ENCODE measurements at places on chromosomes 3 and 15.

DNA sequence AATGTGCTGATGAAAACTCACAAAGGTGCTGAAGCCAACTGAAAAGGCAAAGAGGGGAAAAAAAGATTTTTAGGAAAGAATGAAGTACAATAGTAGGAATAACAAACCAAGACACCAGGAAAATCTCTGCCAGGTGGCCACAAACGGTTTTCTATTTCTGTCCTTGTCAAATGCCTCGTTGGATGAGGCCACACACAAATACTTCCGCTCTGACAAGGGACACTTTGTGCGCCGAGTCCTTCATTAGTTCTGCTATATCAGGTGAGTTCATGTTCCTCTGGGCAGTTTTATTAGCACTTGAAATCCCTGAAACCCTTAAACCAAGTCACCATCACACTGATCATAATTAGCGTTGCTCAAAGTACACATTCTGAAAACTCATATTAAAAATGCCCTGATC, 373.1 kb downstream of the VPS13C start:
- DNase-seq = no peak

DNA sequence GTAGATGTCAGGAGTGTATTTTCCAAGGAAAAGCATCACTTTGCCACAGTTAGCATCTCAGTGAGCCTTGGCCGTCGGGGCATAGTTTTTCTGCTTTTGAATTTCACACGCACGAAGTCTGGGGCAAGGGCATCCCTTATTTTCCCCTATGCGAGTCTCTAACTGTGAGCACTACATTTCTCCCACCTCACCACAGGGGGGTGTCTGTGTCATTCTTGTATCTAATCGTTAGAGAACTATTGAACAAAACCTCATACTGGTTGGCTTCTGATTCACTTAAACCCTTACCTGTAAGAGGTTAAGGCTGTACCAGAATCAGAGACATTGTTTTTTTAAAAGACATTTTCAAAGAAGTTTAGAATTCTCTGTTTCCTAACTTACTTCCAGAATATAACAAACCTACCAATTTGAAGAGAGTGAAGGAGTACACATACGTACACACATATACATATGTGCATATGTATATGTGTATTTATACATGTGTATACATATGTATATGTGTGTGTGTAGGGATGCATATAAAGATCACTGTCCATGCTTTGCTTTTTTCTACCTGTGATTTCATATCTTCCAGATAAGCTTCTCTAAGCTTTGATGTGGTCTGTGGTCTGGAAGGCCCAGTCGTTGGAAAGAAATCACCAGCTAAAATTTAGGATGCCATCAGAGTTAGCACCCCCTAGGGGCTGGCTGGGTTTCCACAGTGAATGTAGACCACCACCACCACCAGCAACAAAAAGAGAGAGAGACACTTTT, 49.4 kb downstream of the MYZAP start:
- peak; percentile 5 for DNase-seq

- no peak for DNase-seq
These were observed 66.9 kb downstream of the BFSP2 start for GRCh38 chr3:133466531-133467386.

GRCh38 chr3:138985932-138986331, 20.1 kb downstream of the PRR23A start:
- DNase-seq = no peak

- DNase-seq = no peak
These were observed 106.6 kb upstream of the ALDH1A3 start for GRCh38 chr15:100772892-100773520.

DNA sequence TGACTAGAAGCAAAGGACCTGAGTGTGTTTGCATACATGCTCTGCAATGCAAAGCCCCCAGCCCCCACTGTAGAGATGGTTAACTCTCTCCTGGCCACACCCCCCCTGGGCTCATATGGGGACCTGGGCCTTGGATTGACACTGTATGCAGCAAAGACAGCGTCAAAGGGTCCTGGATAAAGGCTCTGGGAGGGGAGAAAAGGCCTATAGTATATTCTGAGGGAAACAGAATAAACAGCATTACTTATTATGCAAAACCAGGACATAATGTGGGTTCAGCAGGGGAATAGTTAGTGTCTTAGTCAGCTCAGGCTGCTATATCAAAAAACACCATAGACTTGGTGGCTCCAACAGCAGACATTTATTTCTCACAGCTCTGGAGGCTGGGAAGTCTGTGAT, 158.7 kb downstream of the APBA2 start:
- DNase-seq = no peak

DNA sequence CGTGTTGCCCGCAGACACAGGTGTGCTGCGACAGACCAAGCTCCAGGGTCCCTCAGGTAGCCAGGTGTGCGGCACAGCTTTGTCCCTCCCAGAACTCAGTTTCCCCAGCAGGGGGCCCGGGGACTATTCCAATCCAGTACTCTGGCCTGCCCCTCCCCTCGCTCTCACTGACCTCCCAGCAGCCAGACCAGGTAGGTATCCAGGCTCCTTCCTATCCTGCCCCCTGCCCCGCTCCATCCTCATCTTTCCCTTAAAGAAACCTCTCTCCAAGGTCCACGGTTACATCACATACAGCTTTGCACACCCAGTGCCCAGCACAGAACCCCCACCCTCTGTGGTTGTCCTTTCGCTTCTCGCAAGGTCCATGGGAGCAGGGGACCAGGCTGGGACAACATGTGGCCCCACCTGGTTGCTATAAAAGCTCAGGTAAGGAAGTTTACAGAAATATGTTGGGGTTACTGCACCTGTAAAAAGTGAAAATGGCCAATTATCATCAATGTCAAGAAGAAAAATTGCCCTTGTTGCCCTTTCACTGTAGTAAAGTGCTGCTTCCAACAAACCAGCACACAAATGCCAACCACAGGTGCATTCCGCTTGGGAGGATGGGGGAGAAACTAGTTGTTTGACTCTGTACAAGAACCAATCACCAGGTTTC, 7.3 kb upstream of the CYP11A1 start:
- no peak for DNase-seq

GRCh38 chr3:69648126-69648525, 91.1 kb upstream of the MITF start:
- DNase-seq = no peak

- no peak for DNase-seq
These were observed 16.3 kb downstream of the NUDT16 start for GRCh38 chr3:131397889-131398288.

- DNase-seq = no peak
These were observed 78.2 kb upstream of the THBS1 start for GRCh38 chr15:39502611-39503195.

- peak; percentile 58 for DNase-seq
These were observed 83.9 kb downstream of the CHSY1 start for GRCh38 chr15:101167753-101168462.

DNA sequence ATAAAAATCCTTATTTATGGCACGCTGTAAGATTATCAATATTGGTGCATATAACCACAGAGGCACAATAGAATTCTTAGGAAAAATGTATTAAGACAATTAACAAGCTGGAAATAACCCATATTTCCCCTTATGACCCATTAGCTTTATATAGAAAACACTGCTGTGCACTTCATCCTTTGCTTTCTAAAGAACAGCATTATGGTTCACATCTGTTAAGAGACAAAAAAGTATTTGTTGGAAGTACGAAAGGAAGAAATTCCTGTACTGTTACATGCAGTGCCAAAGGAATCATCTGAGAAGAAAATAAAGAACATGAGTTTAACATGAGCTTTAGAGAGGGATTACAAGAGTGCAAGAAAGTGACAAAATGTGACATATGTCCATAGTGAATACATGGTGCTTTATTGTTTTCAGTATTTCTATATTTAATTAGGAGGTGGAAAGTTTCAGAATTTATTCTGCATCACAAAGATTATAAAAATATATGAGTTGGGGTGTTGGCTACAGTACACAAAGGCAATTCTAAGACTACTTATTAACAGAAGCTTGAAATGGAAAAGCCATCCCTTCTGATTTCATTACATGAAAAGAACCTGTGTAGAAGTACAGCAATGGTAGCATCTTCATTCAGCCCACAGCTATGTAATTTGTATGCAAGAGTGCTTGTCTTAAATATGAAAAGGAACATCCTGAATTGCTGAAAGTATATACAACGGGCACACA, 6.8 kb downstream of the UBE3A start:
- no peak for DNase-seq

DNA sequence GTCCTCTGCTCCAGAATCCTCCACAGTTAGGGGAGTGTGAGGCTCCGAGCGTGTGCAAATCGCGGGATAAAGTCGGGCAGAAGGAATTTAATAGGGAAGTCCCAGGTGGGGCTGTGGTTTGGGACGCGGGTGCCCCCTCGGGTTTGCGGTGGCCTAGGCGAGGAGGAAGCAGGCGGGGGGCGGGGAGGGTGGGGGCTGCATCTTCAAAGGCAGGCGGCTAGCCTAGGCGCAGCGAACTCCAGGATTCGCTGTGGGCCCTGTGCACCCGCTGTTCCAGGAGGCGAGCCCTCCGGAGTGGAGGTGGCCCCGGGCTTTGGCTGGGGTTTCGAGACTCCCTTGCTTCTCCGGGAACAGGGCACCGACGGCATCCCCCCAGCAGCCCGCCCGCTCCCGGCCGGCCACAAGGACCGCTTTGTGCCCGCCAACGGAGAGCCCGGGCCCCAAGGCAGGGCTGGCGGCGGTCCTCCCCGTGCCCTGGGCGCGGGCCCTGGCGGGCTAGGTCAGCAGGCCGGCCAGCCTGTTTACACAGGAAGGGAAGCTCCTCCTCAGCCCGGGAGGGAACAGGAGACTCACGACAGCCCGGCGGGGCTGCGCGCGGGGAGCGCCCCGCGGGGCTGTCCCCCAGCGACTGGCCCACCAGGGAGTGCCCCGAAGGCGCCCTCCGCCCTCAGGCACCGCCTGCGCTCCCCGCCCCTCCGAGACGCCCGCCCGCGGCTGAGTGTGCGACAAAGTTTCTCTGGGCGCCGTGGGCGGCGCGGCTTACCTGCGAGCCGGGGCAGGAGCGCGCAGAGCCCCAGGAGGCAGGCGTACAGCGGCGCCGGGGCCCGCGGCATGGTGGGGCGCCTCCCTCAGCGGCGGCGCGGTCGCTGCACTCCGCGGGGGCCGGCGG, 753 bp downstream of the ITGB5 start:
- no peak for DNase-seq

DNA sequence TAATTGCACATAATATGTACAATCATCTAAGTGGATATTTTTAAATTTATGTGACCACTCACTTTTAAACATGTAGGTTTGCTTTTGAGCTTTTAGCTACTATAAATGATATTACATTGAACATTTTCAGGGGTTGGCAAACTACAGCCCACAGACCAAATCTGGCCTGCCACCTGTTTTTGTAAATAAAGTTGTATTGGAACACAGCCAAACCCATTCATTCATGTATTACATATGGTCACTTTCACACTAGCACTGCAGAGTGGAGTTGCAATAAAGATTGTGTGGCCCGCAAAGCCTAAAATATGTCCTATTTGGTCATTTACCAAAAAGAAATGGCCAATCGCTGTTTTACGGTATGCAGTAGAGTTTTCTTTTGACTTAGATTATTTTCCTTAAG, 21.2 kb downstream of the CMTM7 start:
- no peak for DNase-seq

DNA sequence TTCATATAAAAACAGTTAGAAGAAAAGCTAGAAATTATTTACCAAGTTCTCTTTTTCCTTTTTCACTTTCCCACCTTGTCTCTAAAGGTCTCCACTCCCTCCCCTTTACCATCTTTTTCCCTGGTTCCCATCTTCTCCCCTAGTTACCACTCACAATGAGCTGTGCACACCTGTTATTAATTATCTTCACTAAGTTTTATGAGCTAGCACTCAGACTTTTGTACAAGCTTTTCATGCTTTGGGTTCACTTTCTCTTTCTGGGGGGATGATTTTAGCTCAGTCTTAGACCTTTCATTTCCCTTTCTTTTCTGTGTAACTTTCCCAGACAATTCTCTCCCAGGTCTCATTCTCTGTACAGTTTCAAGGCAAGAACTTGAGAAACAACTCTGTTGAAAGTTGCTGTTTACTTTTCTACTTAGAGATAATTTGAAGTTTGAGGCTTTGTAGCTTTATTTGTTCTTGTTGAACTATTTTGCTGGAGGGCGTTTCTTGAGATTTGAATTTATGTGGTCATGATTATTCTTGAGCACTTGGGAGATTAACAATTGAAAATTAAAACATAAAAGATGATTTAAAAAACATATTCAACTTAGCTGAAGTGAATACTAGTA, 24.0 kb upstream of the AADAC start:
- DNase-seq = no peak

GRCh38 chr3:20190991-20191390, 5.0 kb upstream of the SGO1 start:
- DNase-seq = no peak

GRCh38 chr15:101457696-101458095, 31.8 kb downstream of the PCSK6 start:
- DNase-seq = no peak

- no peak for DNase-seq
These were observed 74.1 kb upstream of the RNF7 start for GRCh38 chr3:141663993-141664392.

- DNase-seq = no peak
These were observed 108.3 kb upstream of the MME start for GRCh38 chr3:154971771-154972326.

DNA sequence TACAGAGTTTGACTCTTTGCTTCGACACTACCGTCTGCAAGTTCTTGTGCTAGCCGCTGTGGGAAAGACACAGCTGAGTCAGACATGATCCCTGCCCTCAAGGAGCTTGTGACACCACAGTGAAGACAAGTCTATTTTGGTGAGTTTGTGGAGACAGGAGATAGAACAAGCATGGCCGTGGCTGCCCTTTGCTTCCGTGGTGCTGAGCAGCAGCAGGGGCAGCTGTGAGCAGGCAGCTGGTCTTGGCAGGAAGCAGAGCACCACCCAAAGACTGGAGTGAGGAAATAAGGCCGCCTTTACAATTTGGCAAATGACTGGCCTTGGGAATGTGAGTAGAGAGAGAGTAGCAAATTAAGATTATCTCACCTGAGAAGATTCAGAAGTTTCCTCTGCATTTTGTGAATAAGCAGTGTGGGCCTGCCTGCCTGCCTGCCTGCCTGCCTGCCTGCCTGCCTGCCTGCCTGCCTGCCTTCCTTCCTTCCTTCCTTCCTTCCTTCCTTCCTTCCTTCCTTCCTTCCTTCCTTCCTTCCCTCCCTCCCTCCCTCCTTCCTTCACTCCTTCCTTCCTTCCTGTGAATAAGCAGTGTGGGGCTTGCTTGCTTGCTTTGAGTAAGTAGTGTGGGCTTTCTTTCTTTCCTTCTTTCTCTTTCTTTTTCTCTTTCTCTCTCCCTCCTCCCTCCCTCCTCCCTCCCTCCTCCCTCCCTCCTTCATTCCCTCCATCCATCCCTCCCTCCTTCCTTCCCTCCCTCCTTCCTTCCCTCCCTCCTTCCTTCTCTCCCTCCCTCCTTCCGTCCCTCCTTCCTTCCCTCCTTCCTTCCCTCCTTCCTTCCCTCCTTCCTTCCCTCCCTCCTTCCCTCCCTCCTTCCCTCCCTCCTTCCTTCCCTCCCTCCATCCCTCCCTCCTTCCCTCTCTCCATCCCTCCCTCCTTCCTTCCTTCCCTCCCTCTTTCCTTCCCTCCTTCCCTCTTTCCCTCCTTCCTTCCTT, 1.6 kb upstream of the GCNT3 start:
- DNase-seq = no peak

GRCh38 chr15:63856711-63857460, 23.1 kb upstream of the HERC1 start:
- no peak for DNase-seq
